Activated T-helper 1 cell treated with anti-CD3 and anti-CD28 coated beads, Interleukin-2, amount 50 U/mL, for 16 hours (primary cell): ENCODE measurements at places on chromosomes 3 and 15.

- no peak for DNase-seq
Measured at GRCh38 chr3:77096145-77096544, 56.2 kb downstream of the ROBO2 start.

- DNase-seq = no peak
Measured at GRCh38 chr15:44537735-44538240, 841 bp downstream of the EIF3J start.

GRCh38 chr15:31264559-31265089 lies 62.0 kb upstream of the KLF13 start:
- DNase-seq = no peak

DNA sequence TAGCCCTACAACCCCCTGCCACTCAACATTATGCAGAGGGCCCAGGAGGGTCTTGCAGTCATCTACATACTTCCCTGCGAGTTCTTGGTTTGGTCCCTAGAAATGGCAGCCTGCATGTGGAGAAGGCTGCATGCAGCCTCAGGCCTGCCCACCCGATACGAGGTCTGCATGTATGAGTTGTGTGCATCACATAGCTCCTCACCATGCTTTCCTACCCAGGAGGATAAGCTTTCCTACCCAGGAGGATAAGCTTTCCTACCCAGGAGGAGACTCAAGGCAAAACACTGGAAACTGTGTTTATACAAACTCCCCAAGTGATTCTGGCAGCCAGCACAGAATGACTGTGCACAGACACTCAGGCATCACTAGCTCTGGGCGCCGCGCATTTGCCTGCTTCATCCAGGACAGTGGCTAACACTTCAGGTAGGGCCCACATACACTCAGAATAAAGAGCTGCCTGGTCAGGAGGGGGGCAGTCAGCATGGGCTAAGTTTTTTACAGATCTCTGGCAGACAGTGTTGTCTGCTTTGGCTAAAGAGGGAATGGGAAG lies 187.7 kb downstream of the THSD4 start:
- no peak for DNase-seq

DNA sequence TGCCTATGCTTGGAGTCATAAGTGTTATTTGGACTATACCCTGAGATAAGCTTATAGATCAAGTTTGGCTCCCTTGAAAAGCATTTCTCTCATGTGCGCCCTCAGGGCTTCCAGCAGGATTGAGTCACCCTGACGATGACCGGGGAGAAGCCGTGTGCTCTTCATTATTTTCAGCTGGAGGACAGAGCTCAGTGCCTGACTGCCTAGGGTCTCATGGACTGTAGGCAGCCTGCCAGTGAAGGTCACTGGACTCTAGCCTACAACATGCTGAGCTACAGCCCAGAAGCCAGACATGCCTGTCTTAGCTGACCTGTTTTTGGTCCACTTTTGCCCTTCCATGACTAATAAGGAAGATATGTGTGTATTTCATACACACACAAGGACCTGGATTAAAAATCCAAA lies 31.6 kb upstream of the NUDT16 start:
- no peak for DNase-seq

GRCh38 chr3:181081930-181082329 lies 92.4 kb upstream of the DNAJC19 start:
- DNase-seq = no peak

- no peak for DNase-seq
Measured at GRCh38 chr3:178768072-178768864, 232.0 kb downstream of the KCNMB2 start.
